Caudate nucleus (tissue), 63 donors: ENCODE measurements at places on chromosomes 13 and 19.

GRCh38 chr19:3954107-3954506, 16.8 kb downstream of the DAPK3 start:
- DNase-seq: no peak

- DNase-seq: no peak
These were observed 733.7 kb upstream of the ATXN8OS start for GRCh38 chr13:69373747-69374425.

- no peak for DNase-seq
These were observed 3.6 kb downstream of the IFNL1 start for GRCh38 chr19:39299832-39300231.

- DNase-seq: no peak
These were observed 7.8 kb downstream of the JAK3 start for GRCh38 chr19:17840019-17840418.

DNA sequence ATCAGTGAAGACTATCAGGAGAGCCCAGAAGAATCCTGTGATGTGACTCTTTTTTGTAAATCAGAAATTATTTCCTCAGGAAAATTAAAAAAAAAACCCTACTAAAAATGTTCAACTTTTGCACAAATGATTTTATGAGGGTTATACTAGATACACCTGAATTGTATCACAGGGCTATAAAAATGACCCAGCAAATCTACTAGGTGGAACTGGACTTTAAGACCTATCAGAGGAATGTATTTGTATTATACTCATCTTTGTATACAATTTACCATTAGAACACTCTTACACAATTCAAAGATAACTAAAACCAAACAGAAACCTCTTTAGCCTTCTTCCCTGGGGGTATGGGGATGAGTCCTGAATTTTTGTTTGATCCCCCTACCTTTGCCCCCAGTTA, 7.2 kb downstream of the FBXL3 start:
- no peak for DNase-seq

GRCh38 chr19:3572855-3573161, at the start of gene HMG20B:
Gene HMG20B, plus strand, starts transcription at chr19:3572944. Its CDS starts 366 bp downstream, at chr19:3573310.
- no peak for DNase-seq

DNA sequence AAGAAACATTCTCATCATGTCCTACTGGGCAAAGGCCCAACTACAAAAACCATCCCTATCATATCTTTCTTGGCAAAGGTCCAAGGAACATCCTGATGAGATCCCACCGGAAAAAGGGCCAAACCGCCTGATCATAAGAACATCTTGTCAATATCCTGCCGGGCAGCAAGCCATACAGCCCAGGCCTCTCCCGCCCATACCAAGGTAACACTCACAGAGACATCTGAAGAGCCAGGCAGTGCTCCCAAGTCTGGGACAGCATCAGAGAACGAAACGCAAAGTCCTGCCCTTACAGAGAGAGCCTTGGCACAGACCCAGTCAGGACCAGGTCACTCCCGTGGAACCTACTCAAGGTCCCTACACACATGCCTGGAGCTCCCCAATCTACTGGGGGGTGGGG, 18.5 kb upstream of the ZNF331 start:
- no peak for DNase-seq
